ENCODE measurements at places on chromosomes 5 and 9. TPM values are rescaled to one million over a fixed set of nuclear protein-coding genes. Genes with fewer than 3 reads are reported as not detected.

SREK1IP1 gene
- total RNA-seq = 7.4 TPM

GABRA6 gene
- total RNA-seq = not detected

PCDHA10 gene
- total RNA-seq = not detected

TBC1D13 gene
- 5.9 TPM for total RNA-seq

IL3 gene
- total RNA-seq = not detected

SNCB gene
- not detected for total RNA-seq

UBLCP1 gene
- total RNA-seq = 87.0 TPM

TRMT10B gene
- 0.81 TPM for total RNA-seq

PDE6A gene
- not detected for total RNA-seq

CDKN2B gene
- total RNA-seq = 22.3 TPM

PCDHGC4 gene
- total RNA-seq = 0.22 TPM

DNAJB5 gene
- 6.3 TPM for total RNA-seq

CDK5RAP2 gene
- 36.5 TPM for total RNA-seq

OR1L4 gene
- total RNA-seq = not detected

NEUROG1 gene
- total RNA-seq = not detected

CNTLN gene
- total RNA-seq = 6.9 TPM

PCDHB16 gene
- 16.3 TPM for total RNA-seq

PIP5K1B gene
- total RNA-seq = not detected

PCDHGB7 gene
- 2.6 TPM for total RNA-seq

GRM6 gene
- not detected for total RNA-seq

COL23A1 gene
- not detected for total RNA-seq

FBP1 gene
- total RNA-seq = not detected

FGF10 gene
- not detected for total RNA-seq

GFM2 gene
- total RNA-seq = 54.3 TPM

STK10 gene
- 27.0 TPM for total RNA-seq

PPP3R2 gene
- total RNA-seq = not detected

UBAC1 gene
- total RNA-seq = 51.6 TPM

SPARC gene
- 2,882 TPM for total RNA-seq

VAV2 gene
- total RNA-seq = 12.2 TPM

KCNV2 gene
- total RNA-seq = not detected

FGF18 gene
- total RNA-seq = 0.21 TPM

CCL27 gene
- total RNA-seq = not detected

INSYN2B gene
- total RNA-seq = 3.8 TPM

PCDHB7 gene
- total RNA-seq = 0.85 TPM

LCP2 gene
- total RNA-seq = 0.03 TPM

CDHR2 gene
- total RNA-seq = not detected

ACSL6 gene
- 0.03 TPM for total RNA-seq

NR5A1 gene
- not detected for total RNA-seq

AK8 gene
- 0.13 TPM for total RNA-seq

ADAMTS16 gene
- 7.5 TPM for total RNA-seq

ROR2 gene
- 0.66 TPM for total RNA-seq

GABRG2 gene
- not detected for total RNA-seq

GHR gene
- 0.05 TPM for total RNA-seq

SLC34A3 gene
- total RNA-seq = not detected

SPATA24 gene
- 8.5 TPM for total RNA-seq

SPOCK1 gene
- 0.95 TPM for total RNA-seq

SLC45A2 gene
- total RNA-seq = not detected

STX17 gene
- total RNA-seq = 10.9 TPM

ZNF300 gene
- 3.0 TPM for total RNA-seq

FOXD4L5 gene
- total RNA-seq = not detected

DBH gene
- total RNA-seq = not detected

PCDHGB1 gene
- 0.79 TPM for total RNA-seq

SLC6A19 gene
- total RNA-seq = not detected

BRD8 gene
- total RNA-seq = 90.0 TPM

HSPB3 gene
- 32.5 TPM for total RNA-seq

C5 gene
- total RNA-seq = 2.4 TPM

ZBED3 gene
- 0.09 TPM for total RNA-seq

GDA gene
- total RNA-seq = 0.39 TPM

HIGD2A gene
- total RNA-seq = 84.7 TPM

All from SJSA1 (cell line).